ENCODE measurements at places on chromosomes 1 and 21. TPM values are rescaled to one million over a fixed set of nuclear protein-coding genes. Genes with fewer than 3 reads are reported as not detected.
A peak's percentile ranks its signal among the peaks of the same experiment; 100 is the strongest.

The PLA2G2F gene
- not detected for total RNA-seq

The TMCO4 gene
- 9.0 TPM for total RNA-seq

The TTC39A gene
- total RNA-seq, result 1.7 TPM

The CHI3L2 gene
- not detected for total RNA-seq

The AMY1B gene
- not detected for total RNA-seq

The AADACL3 gene
- not detected for total RNA-seq

The LAPTM5 gene
- total RNA-seq, result 73.0 TPM

DNA sequence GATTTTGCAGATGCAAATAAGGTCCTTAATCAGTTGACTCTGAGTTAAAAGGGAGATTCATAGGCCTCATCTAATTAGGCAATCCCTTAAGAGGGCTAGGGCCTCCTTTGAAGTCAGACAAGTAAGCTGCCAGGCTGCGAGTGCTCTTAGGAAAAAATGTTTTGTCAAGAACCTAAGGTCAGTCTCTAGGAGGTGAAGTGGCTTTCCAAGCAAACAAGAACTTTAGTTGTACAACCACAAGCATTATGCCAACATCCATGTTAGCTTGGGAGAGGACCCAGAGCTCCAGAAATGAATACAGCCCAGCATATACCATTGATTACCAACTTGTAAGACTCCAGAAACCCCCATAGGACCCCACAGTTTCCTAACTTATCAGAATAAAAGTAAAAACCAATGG is 1366.2 kb downstream of the PLA2G4A start:
- no peaks in the 10 kb centered on the region for H3K27me3 ChIP-seq
- no peaks in the 10 kb centered on the region for H3K36me3 ChIP-seq
- H3K27ac ChIP-seq, result no peak overlapping the region
- DNase-seq, result no peak
- H3K4me3 ChIP-seq, result no peak overlapping the region

- no peaks in the 10 kb centered on the region for H3K27me3 ChIP-seq
- H3K4me1 ChIP-seq, result no peaks in the 10 kb centered on the region
- no peak overlapping the region for H3K4me3 ChIP-seq
- H3K36me3 ChIP-seq, result no peaks in the 10 kb centered on the region
- DNase-seq, result no peak
These were observed 20.6 kb upstream of the RCAN3 start for GRCh38 chr1:24481843-24482610.

- H3K27me3 ChIP-seq, result no peaks in the 10 kb centered on the region
- H3K4me1 ChIP-seq, result peaks cover 60% of the 10 kb centered on the region
- peaks cover 30% of the 10 kb centered on the region for H3K36me3 ChIP-seq
These were observed 4.1 kb downstream of the ZC3H12A start for GRCh38 chr1:37478451-37478881.

DNA sequence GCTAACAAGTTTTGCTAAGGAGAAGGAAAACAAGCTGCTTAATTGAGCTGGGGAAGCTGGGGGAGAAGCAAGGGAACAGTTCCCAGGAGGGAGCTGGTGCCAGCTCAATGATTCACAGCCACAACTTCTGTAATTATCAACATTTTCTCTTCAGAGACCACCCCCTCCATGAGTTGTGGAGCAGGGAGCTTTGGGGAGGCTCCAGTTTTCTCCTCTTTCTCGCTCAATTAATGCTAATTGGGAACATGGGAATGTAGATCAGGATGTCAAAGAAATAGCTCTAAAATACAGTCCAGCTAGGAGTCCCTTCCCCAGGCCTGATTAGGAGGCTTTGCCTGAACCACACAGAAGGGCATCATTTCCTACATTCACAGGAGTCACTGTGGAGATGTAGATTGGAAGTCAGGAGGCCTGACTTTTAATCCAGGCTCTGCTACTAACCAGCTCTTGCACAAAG is 12.1 kb upstream of the MNDA start:
- no peak overlapping the region for H3K27ac ChIP-seq
- no peak overlapping the region for H3K4me3 ChIP-seq
- H3K4me1 ChIP-seq, result no peaks in the 10 kb centered on the region

GRCh38 chr21:44571844-44572782 is 1.4 kb upstream of the KRTAP10-4 start:
- H3K4me3 ChIP-seq, result no peak overlapping the region
- no peaks in the 10 kb centered on the region for H3K27me3 ChIP-seq
- no peak for DNase-seq
- no peaks in the 10 kb centered on the region for H3K4me1 ChIP-seq

- no peak for DNase-seq
- H3K27ac ChIP-seq, result no peak overlapping the region
- peaks cover 5% of the 10 kb centered on the region for H3K4me1 ChIP-seq
These were observed 37.9 kb downstream of the DTL start for GRCh38 chr1:212073490-212073889.

DNA sequence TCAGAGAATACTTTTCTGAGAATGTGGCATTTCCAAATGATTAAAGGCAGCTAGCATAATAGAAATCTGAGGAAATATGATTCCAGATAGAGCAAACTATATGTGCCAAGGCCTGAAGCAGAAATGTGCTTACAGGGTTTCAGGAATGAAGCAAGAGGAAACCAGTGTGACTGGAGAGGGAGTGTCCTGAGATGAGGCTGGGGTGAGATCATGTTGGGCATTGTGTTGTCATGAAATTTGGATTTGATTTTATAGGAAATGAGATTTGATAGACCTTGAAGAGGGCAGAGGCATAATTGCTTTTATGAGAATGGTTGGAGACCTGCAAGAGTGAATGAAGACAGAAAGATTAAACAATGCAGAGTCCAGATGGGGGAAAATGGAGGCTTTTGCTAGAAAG is 338.1 kb upstream of the SNX7 start:
- H3K27ac ChIP-seq, result peak overlapping the region; percentile 97
- H3K27me3 ChIP-seq, result no peaks in the 10 kb centered on the region
- no peaks in the 10 kb centered on the region for H3K36me3 ChIP-seq
- peak; percentile 76 for DNase-seq

- no peaks in the 10 kb centered on the region for H3K27me3 ChIP-seq
- H3K4me3 ChIP-seq, result no peak overlapping the region
- H3K27ac ChIP-seq, result no peak overlapping the region
- no peaks in the 10 kb centered on the region for H3K4me1 ChIP-seq
- DNase-seq, result no peak
- H3K36me3 ChIP-seq, result no peaks in the 10 kb centered on the region
These were observed 286.9 kb downstream of the KIF26B start for GRCh38 chr1:245441689-245442088.

DNA sequence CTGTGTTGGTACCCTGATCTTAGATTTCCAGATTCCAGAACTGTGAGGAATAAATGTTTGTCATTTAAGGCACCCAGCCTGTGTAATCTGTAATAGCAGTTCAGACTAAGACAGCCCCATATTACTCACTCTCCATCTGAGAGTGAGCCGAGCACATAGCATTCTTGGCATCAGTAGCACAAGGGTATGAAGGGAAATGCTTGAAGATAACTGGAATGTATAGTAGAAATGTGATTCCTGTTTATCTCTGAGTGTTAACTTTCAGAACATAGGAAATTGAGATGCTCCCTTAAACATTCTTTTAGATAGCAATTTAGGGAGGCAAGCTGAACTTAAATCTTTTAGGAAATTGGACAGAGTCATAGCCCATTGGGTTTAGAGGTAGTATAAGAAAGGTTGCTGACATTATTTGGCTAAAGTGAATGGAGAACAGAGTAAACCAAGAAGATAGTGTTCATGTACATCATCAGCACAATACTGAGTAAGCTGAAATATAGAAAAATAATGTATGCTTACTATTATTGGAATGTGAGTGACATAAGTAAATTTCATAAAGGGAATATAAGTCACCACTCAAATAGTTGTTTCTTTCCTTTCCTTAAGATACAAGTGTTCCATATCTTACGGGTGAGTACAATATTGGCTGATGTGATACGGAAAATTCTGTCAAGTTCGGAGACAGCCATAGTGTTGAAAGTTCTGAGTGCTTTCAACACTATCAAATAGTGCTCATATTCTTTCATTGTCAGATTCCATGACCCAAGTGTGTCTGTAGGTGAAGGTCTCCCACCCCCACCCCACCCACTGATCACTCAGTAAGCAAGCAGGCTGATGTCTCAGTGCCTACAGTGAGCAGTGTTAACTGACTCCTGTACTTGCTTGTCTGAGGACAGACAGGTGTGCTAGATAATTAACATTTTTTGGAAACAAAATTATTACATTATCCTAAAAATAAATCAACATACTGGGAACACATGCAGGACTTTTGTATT is 73.7 kb downstream of the LRRC8D start:
- no peaks in the 10 kb centered on the region for H3K36me3 ChIP-seq
- H3K27ac ChIP-seq, result peak overlapping the region; percentile 73
- DNase-seq, result peak; percentile 86
- no peak overlapping the region for H3K4me3 ChIP-seq
- H3K27me3 ChIP-seq, result no peaks in the 10 kb centered on the region

GRCh38 chr1:9150582-9151327 is 21.9 kb upstream of the GPR157 start:
- DNase-seq, result no peak
- H3K36me3 ChIP-seq, result peaks cover 5% of the 10 kb centered on the region
- peaks cover 9% of the 10 kb centered on the region for H3K4me1 ChIP-seq
- no peak overlapping the region for H3K27ac ChIP-seq
- H3K27me3 ChIP-seq, result no peaks in the 10 kb centered on the region
- H3K4me3 ChIP-seq, result no peak overlapping the region

All from endothelial cell of umbilical vein (primary cell).